ENCODE measurements at places on chromosomes 1 and 21.

GRCh38 chr1:85308833-85309350 lies 32.5 kb upstream of the BCL10 start:
- DNase-seq, result no peak

- peak; percentile 73 for DNase-seq
Observed at GRCh38 chr1:23555986-23556634, 3.2 kb downstream of the ID3 start.

DNA sequence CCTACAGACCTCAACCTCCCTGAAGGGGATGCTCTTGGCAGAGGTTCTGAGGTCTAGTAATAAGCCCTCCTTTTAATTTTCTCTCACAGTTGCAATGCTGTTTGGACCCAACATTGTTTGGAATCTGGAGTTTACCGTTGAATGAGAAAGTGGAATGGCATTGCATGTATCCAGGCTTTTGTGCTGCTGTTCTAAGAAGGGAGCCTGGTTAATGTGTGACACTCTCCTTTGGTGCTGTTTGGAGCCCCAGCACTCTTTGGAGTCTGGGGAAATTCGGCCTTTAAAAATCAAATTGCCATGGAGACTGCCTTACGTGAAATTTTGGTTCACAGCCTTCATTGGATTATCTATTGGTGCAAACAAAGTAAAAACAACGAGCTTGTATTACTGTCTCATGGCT lies 23.7 kb upstream of the TMEM61 start:
- no peak for DNase-seq

GRCh38 chr1:108644984-108645383 lies 15.9 kb downstream of the HENMT1 start:
- DNase-seq, result no peak

GRCh38 chr1:234561319-234561718 lies 48.7 kb downstream of the IRF2BP2 start:
- DNase-seq, result no peak

DNA sequence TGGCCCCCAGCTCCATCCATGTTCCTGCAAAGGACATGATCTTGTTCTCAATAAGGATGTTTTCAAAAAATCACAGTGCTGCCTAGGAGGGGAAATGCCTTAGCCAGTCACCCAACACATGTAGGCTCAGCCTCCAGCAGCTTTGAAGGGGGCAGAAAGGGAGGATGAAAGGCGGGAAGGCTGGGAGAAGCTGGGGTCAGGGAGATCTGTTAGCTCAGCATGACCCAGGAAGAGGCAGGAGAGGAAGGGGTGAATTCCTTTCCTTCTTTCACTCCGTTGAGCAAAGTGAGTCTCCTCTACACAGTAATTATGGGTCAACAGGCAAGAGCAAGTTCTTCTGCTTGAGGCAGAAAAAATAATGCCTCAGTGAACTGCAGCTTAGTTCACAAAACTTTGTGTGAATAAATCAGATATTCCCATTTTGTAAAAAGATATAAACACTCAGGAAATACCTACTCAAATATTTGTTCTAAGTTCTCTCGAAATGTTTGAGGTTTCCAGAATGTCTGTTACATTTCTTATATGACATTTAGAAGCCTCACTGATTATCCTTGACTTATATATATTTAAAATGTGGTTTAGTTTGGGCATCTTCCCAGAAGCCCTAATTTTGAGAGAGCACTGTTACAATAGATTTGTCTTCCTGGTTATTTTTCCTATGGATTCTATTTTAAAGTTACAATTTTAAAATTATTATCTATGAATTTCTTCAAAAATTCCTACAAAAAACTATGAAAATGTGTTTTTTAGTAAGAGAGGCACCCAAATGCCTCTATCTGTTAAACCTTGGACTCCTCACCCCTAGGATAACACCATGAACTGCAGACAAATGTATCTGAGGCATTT lies 116.8 kb downstream of the KCNJ6 start:
- DNase-seq, result no peak

- no peak for DNase-seq
Observed at GRCh38 chr1:156859523-156860112, 701 bp upstream of the INSRR start.

DNA sequence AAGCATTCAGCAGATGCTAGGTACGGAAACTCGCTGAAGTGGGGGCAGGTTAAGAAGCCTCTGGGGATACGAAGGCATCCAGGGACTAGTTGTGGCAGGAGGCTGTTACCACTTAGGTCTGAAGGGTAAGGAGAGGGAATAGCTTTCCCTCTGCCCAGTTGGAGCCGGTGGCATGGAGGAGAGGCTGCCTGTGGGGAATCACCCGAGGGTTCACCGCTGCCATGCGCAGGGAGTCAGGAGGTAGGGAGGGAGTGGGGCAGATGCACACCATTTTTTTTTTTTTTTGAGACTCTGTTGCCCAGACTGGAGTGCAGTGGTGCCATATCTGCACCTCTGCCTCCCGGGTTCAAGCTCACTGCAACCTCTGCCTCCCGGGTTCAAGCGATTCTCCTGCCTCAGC lies 6.1 kb downstream of the PCSK9 start:
- no peak for DNase-seq

- no peak for DNase-seq
Observed at GRCh38 chr1:236147521-236148469, 5.5 kb downstream of the GPR137B start.

DNA sequence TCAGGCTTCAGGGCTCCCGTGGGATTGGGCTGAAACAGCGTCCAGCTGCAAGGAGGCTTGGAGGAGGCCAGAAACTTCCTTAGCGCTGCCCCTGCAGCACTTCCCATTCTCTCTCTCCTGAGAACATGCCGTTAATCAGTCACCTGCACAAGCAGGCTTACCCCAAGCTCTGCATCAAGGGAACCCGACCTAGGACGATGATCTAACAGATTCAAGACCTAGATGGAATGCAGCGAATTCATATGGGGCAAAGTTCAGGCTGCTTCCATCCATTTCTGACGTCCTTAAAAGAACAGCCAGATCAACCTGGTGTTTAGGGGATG lies 114.1 kb downstream of the ERG start:
- DNase-seq, result no peak

DNA sequence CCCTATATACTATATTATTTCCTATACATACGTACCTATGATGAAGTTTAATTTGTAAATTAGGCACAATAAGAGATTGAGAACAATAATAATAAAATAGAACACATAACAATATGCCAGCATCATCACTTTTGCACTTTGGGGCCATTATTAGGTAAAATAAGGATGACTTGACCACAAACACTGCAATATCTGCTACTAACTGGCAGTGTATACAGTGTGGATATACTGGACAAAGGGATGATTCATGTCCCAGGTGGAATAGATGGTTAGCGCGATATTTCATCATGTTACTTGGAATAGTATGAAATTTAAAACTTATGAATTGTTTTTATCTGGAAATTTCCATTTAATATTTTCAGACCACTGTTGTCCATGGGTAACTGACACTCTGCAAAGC lies 35.4 kb upstream of the TXLNA start:
- DNase-seq, result no peak

DNA sequence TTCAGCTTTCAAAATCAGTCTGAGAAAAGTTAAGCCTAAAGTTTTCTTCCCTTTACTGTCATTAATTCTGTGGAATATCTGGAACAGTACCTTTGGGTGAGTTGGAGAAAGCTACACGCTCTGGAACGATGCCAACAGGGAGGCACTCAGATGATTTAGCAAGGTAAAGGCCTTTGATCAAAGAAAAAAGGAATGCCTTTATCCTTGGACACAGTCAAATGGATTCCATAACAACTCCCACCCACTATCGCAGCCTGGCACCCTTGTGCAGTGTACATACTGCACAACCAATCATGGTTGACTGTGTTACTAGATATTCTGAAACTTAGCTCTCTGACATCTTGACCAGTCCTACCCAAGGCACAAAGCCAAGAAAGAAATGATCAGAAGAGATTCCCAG lies 218.7 kb downstream of the PATJ start:
- no peak for DNase-seq

- DNase-seq, result no peak
Observed at GRCh38 chr1:90522432-90522831, 194.7 kb downstream of the BARHL2 start.

DNA sequence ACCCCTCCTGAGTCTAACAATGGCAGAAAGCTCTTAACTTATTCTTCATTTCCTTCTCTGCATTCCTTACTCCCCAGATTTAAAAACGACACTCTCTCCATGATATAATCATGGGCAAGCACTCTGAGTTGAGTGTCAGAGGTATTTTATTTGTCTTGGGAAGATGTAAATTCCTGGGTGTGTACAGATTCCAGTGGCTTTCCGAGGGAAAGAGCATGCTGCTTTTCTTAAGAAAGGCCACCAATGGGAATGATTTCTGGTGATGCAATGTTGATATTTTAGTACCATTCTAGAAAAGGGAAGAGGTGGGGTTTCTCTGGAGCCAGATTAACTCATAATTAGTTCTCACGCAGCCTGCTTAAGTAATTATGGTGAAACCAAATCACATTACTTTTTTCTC lies 47.8 kb upstream of the BTG3 start:
- DNase-seq, result no peak

DNA sequence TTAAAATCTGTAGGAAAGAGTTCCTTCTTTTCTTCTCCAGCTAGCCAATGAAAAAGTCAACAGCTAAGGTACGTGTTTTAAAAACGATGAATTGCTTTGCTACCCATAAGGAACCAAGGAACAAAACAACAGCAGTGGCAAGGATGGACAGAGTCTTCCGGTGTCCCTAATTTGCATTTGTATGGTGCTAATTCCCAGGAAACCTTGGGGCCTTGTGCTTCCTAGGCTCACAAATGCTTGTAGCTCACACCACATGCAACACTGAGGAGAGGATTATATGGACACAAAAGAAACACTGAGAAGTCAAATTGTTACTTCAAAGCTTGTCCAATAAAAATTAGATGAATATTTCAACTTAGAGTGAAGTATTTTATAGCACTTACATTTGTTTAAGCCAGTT lies 1.8 kb upstream of the PGBD5 start:
- DNase-seq, result no peak

- DNase-seq, result no peak
Observed at GRCh38 chr1:43947061-43947873, 517 bp downstream of the IPO13 start.

- no peak for DNase-seq
Observed at GRCh38 chr21:45736690-45737484, 93.4 kb downstream of the PCBP3 start.
